ENCODE measurements at places on chromosomes 2 and 18. TPM values are rescaled to one million over a fixed set of nuclear protein-coding genes. Genes with fewer than 3 reads are reported as not detected.

Gene MC5R
- not detected for total RNA-seq

Gene MROH2A
- 0.50 TPM for total RNA-seq

Gene EFR3B
- total RNA-seq: not detected

Gene SERPINB7
- 55.6 TPM for total RNA-seq

Gene UGT1A10
- total RNA-seq: not detected

Gene UBR3
- 25.1 TPM for total RNA-seq

Gene HAUS1
- 12.5 TPM for total RNA-seq

Gene CTLA4
- total RNA-seq: not detected

Gene EGR4
- not detected for total RNA-seq

Gene COLEC12
- total RNA-seq: not detected

Gene TUBA4A
- total RNA-seq: 67.0 TPM

Gene PJVK
- total RNA-seq: 1.3 TPM

Gene TACR1
- total RNA-seq: not detected

Gene OTOS
- total RNA-seq: not detected

Gene STEAP3
- 28.8 TPM for total RNA-seq

Gene PTPN18
- total RNA-seq: 39.5 TPM

Gene SP100
- total RNA-seq: 57.5 TPM

Gene SIX3
- not detected for total RNA-seq

Gene ZEB2
- 0.45 TPM for total RNA-seq

All from mammary epithelial cell (primary cell).